Activated effector memory CD4-positive, alpha-beta T cell treated with Interleukin-2 at 50 U/mL for 16 hours (primary cell): ENCODE measurements at places on chromosomes 5 and 9.

GRCh38 chr5:140633501-140633900 is 526 bp upstream of the CD14 start:
- DNase-seq: no peak

GRCh38 chr9:134290603-134291451 is 35.4 kb upstream of the RXRA start:
- no peak for DNase-seq

GRCh38 chr5:38379350-38379937 is 121.1 kb downstream of the EGFLAM start:
- DNase-seq: no peak

DNA sequence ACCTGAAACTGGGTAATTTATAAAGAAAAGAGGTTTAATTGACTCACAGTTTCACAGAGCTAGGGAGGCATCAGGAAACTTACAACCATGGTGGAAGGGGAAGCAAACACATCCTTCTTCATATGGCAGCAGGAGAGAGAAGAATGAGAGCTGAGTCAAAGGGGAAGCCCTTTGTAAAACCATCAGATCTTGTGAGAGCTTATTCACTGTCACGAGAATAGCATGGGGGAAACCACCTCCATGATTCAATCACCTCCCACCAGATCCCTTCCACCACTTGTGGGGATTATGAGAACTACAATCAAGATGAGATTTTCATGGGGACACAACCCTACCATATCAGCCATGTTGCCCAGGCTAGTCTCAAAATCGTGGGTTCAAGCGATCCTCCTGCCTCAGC is 143.4 kb downstream of the FGF18 start:
- DNase-seq: no peak

DNA sequence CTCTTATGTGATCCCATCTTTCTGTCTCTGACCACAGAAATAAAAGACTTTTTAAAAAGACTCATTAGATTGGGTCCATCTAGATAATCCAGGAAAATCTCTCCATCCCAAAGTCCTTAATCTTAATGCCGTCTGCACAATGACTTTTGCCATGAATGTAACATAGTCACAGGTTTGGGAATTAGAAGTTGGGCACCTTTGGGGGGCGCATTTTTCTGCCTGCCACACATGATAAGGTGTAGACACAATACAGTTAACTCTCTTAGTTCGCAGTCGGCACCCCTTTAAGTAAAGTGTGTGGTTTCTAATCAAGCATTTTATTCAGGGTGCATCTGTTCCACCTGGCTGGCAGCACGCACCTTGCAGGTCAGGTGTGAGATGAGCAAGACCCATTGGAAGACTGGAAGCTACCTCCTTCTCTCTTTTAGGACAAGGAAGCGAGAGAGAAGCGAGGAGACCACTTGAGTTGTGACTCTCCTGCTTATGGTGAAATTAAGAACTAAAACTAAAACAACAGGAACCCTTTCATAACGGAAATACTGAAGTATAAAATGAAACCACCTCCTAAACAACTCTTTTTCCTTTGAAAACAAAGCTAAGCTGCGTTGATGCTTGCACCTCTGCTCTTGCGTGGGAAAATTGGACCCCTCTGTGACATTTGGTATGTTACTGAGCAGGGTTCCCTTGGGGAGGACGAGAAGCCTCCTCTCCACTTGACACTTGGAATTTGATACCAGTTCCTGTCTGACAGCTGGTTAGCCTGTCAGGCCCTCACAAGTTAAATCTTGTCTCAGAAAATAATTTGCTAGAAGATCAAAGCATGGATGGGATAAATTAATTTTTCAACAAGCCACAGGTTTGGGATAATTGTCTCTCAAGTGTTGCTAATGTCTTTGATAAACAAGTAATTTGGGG is 304.6 kb upstream of the DMRT1 start:
- DNase-seq: no peak

DNA sequence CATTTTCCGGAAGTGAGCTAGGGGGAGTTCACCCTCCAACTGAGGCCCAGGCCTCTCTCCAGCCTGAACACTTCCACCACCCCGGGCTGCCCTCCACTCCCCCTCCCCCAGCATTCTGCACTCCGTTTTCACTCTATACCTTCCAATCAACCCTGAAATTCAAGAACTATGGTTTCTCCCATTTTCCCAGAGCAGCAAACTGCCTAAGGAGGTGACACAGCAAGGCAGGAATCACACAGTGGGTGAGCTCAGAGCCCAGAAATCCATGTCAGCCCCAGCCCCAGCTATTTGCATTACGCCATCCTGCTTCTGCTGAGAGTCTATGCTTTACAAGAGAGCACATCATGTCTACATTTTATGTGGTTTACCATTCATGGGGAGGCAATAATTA is 11.9 kb downstream of the MSX2 start:
- DNase-seq: no peak

DNA sequence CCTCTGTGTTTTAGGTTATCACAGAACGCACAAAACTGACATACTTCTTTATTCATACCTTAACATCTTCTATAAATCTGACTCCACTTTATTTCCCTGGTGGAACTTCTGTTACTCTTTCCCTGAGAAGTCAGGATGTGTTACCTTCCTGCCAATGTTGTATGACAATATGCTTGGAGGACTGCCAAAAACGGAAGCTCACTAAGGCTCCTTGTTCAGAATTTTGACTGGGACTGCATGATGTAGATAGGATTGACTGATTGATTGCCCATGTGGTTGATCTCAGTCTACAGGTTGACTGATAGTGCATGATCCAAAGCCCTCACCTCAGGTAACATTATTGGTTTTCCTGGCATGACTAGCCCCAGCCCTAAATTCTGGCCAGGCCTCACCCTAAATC is 319.4 kb downstream of the TLR4 start:
- DNase-seq: no peak

- DNase-seq: no peak
These were observed 1767.0 kb downstream of the MAT2B start for GRCh38 chr5:165272436-165272835.

DNA sequence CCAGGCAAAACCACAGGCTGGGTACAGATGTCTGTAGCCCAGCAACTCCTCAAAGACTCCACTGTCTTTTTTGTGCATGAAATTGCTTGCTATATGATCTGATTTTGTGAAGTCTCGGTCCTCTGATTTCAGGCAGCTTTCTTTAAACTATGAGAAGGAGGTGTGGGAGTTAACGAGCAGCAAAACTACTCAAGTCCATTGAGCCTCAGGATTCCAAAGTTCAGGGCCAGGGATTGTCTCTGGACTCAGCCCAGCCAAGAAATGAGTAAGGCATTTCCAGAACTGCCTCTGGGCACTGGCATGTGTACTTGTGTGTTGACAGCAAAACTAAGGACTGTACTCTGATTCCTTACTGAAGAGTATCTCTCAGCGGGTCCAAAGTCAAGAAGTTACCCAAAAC is 53.4 kb upstream of the GLIS3 start:
- DNase-seq: no peak

- no peak for DNase-seq
These were observed 25.2 kb downstream of the CCL28 start for GRCh38 chr5:43386960-43387362.

- no peak for DNase-seq
These were observed 14.3 kb downstream of the LCP2 start for GRCh38 chr5:170283296-170283695.

DNA sequence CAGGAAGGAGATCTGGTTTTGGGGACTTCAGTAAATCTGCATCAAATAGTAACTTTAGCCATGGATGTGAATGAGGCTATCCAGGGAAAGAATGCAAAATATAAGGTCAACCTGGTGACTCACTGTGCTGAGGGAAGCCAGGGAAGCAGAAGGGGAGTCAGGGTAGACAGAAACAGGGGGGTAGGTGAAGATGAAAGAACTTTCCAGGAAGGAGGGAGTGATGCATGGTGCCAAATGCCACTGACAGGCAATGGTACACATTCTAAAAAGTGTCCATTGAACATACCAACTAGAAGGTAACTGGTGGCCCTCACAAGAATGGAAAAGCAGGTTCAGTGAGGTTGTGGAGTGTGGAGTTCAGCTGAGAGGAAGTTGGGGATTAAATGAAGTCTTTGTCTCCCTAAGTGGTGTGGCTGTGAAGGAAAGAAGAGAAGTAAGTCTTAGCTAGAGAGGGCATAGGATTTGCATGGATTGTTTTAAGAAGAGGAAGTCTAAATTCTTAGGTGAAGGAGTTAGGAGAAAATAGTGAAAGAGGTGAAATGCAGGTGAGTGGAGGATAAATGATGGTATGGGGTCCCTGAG is 35.5 kb downstream of the PALM2AKAP2 start:
- no peak for DNase-seq

DNA sequence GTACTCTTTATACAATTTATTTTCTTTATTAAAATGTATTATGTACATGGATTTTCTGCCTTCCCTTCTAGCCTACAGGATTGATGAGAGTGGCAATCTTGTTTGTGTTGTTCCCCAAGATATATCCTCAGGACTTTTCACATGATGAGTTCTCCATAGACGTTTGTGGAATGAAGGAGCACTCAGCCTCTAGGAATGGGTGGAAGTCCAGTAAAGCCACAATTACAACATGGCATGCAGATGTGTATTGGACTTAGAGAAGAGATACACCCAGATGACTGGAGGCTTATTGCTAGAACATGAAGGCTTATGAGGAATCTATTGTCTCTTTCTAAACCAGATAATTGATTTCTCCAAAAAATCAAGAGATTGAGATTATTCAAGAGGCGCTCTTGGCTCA is 8.2 kb upstream of the DOCK2 start:
- no peak for DNase-seq
